ENCODE measurements at places on chromosomes 5 and 9.

DNA sequence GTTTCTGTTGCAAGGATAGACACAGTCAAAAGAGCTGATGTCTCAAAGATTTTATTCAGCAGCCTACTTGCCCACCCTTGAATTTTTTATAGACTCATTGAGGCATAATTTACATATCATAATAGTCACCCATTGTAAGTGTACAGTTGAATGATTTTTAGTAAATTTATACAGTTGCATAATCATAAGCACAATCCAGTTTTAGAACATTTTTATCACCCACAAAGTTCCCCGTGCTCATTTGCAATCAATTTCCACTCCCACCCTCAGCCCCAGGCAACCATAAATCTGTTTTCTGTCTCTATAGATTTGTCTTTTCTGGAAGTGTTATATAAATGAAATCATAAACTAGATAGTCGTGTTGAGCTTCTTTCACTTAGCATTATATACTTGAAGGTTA is 517.7 kb downstream of the TLE1 start:
- DNase-seq = no peak

GRCh38 chr9:133837627-133838597 is 99.8 kb upstream of the SARDH start:
- no peak for DNase-seq

- peak; percentile 22 for DNase-seq
Observed at GRCh38 chr5:134141331-134142050, 27.0 kb downstream of the TCF7 start.

GRCh38 chr9:129138476-129139232 is 27.4 kb downstream of the PTPA start:
- DNase-seq = no peak

DNA sequence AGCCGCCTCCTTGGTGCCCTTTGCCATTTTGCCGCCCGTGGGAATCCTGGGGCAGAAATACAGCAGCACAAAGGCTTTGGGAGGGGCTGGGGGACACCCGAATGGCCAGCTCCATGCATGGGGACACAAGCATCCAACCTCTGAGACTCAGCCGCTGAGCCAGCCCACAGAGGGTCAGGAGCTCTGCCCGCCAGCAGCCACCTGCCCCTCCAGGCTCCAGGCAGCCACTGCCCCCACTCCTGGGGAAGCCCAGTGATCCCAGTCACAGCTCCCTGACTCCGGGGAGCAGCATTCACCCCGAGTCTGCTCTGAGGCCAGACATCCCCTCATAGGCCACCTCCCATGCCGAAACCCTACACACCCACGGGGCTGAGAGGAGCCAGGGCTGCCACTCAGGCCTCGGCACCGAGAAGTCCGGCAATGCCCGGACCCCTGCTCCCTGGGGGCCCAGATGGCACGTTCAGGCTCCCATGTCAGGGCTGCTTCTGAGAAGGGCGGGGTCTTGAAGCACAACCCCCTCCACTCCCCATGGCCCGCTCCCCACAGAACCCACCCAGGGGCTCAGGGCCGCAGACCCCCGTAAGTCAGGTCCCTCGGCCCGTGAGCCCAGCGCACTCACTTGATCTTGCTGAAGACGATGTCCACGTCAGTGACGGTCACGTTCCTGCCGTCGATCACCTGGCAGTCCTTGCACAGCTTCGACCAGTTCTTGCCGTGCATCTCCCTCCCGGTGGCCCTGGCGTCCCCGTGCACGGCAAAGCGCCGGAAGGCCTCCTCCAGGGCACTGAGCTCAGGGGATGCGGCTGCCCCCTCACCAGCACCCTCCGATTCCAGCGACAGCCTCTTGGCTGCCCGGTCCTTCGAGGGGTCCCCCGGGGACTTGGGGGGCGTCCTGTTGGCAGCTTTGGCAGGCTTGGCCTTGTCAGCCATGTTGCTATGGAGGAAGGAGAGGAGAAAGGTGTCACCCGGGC is 15.7 kb downstream of the TPPP start:
- no peak for DNase-seq

- DNase-seq = peak; percentile 17
Observed at GRCh38 chr5:56817263-56818014, 2.1 kb downstream of the MAP3K1 start.

DNA sequence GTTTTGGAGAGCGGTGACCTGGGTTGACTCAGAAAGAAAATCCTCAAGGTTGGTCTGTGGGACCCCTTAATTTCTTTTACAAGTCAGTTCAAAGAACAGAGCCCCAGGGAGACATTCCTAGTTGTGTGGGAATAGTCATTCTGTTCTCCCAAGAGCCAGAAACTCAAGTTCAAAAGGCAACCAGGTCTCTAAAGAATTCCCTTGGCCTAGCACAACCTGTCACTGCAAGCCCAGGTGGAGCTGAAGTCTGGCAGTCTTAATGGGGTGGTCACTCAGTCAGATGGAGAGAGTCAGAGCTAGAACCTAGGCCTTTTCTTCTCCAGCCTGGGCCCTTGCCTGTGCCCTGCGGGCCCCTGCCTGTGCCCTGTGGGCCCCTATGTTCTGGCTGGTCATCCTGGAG is 37.5 kb upstream of the CDKN2AIPNL start:
- no peak for DNase-seq

- DNase-seq = no peak
Observed at GRCh38 chr5:53482717-53483638, 2.5 kb downstream of the FST start.

GRCh38 chr5:178273665-178274541 is 41.3 kb upstream of the PHYKPL start:
- DNase-seq = no peak

GRCh38 chr9:135055181-135055580 is 32.3 kb upstream of the OLFM1 start:
- DNase-seq = no peak

DNA sequence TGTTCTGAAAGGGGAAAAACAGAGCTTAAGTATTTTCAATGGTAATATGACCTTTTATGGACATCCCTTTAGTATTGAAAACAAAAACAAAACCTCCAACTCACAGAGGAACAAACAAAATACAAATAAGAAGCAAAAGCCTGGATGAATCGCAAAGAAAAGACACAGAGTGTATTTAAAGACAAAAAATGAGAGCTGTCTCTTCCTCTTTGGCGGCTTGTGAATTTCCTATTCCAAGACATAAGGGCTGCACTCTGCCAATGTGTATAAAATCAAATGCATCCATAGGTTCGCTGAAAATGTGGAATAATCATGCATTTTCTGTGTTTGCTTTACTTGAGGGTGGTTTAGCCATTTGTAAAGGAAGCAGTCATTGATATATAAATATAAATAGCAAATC is 739.3 kb upstream of the ZNF608 start:
- no peak for DNase-seq

DNA sequence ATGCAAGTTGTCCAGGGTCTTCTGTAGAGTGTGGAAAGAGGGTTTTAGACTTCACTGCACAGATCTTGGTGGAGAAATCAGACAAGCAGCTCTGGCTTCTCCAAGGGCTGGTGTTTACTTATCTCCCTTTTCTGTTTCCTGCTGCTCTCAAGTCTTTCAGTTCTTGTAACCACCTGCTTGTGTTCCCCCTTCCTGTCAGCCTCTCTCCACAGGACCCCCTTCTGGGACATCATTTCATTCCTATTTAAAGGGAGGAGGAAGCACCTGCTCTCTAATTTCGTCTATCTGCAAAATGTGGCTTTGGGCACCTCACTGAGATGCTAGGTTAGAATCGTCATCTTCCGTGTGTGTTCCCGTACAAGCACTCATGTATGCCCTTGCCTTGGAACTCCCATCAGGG is 636.2 kb downstream of the MTRR start:
- no peak for DNase-seq

- no peak for DNase-seq
Observed at GRCh38 chr5:82330530-82331270, 52.5 kb upstream of the RPS23 start.

DNA sequence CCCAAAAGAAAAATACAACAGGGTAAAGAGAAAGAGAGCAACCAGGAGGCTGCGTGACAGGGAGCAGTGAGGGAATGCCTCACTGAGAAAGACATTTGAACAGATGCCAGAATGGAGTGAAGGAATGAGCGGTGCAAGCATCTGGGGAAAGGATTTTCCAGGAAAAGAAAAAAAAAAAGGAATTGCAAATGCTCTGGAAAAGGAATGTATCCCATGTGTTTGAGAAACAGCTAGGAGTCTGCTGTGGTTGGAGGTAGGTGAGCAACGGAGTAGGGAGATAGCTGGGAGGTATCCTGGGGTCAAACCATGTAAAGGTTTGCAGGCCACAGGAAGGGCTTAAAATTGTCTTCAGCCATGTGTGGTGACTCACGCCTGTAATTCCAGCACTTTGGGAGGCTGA is 23.6 kb upstream of the CEMIP2 start:
- peak; percentile 73 for DNase-seq

DNA sequence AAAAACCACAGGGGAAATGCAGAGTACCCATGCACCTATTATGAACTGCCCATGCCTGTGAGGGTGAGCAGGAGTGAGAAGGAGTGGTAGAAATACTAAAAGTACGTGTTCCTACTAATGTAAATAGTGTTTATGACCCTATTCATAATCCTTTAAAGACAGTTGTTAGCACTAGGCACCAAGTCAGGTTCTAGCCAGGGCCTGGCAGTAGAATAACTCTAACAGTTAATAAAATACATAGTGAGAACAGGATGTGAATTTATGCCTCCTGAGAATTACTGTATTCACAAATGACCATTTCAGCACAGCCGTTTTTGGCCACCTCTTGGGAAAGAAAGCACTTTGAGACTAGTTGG is 103.2 kb upstream of the TARS1 start:
- no peak for DNase-seq

DNA sequence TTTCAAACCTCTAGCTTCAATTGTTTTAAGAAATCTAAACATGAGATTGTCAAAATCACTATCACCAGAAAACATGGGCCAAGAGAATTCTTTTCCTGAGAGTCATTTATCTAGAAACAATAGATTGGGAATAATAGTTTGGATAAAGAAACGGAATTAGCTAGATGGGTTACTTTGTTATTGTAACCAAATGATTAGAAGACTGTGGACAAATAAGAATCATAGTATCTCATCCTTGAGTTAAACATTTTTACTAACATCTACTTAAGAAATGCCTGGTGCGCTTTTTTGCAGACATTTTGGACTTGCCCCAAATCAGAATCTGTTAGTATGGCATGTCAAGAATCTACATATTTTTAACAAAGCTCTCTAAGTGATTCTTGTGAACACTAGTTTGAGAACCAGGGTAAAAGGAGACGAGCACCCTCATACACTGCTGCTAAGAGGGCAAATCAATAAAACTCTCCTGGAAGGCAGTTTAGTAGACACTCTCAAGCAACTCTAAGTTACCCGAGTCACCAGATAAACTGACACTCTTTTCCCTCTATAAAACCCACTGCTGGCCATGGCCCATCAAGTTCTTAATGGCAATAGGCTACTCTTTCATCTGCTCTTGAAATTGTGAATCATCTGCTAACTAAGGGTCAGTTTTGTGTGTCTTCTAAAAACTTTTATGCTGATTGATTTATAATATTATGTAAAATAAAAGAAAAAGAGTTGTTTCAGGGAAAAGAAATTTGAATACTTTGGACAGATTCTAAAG is 39.1 kb downstream of the TPD52L3 start:
- no peak for DNase-seq

- no peak for DNase-seq
Observed at GRCh38 chr9:96617439-96618185, 2.0 kb downstream of the CDC14B start.

GRCh38 chr5:37771731-37772130 is 68.1 kb downstream of the GDNF start:
- peak; percentile 91 for DNase-seq

DNA sequence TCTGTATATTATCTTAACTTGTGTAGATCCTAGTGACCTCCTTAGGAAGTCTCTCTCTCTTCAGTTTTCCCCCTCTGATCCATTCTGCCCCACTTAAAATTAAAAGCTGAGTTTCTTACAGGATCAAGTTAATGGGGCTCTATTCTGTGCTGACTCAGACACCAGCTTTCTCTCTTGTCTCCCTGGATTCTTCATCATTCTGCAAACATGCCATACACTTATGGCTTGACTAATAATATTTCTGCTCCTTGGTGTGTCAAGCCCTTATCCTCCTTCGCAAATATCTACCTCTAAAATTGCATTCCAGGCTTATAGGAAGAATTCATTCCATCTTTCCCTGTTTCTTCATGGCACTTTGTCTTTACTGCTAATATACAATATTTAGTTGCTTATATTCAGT is 18.1 kb downstream of the LRRC70 start:
- no peak for DNase-seq

Data from ACHN (cell line).